ENCODE measurements at places on chromosomes 16 and 17. TPM values are rescaled to one million over a fixed set of nuclear protein-coding genes. Genes with fewer than 3 reads are reported as not detected.

CYBA gene
- 242 TPM for total RNA-seq

MMP15 gene
- 0.19 TPM for total RNA-seq

CFAP52 gene
- not detected for total RNA-seq

SLC12A3 gene
- total RNA-seq, result not detected

GRCh38 chr16:31135535-31136286, at the start of gene PRSS8:
Gene PRSS8 (minus strand): TSS chr16:31135727. CDS start chr16:31135498, 229 bp downstream.
- no peak for ATAC-seq

- no peak for ATAC-seq
These were observed 29.0 kb upstream of the HEATR6 start for GRCh38 chr17:60107526-60108257.

DNA sequence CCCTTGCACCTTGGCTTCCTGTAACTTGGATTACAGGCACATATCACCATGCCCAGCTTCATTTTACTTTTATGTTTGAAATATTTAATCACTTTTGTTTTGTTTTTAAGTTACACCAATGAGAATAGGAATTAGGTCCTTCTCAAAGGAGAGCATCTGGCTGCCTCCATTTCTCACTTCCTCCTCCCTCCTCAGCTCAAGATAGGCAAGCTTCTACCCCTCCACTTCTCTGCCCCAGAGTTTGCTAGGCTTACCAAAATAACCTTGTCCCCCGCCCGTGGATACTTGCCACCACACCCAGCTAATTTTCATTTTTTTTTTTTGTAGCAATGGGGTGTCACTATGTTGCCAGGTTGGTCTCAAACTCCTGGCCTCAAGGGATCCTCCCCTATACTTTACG, 17.9 kb downstream of the GABARAPL2 start:
- ATAC-seq, result no peak

GRCh38 chr16:707062-707538, 1.5 kb upstream of the FBXL16 start:
- no peak for ATAC-seq

GRCh38 chr17:68134046-68134637, 98.6 kb downstream of the KPNA2 start:
- no peak for ATAC-seq

DNA sequence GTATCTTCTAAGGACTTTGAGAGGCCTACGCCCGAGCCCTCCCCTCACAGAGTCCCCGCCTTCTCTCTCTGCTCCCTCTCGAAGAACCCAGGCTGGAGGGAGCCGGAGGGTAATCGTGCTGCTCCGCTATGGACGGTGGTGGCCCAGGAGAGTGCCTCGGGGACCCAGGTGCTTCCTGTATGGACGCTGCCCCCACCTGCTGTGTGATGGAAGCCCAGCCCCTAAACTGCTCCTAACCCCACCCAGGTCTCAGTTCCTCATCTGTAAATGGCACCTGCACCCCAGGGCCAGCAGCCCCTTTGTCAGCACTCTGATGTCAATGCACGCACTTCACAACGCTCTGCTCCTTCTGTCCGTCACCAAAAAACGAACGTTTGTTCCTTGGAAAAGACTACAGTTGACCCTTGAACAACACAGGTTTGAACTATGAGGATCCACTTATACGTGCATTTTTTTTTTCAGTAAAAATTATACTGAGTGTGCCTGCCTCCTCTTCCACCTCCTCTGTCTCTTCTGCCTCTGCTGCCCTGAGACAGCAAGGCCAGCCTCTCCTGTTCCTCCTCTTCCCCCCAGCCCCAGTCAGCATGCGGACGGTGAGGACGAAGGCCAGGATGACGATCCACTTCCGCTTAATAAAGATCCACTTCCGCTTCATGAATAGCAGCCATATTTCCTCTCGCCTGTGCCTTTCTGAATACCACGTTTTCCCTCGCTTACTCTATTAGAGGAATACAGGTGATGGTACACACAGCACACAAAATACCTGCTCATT, 118.3 kb downstream of the BANP start:
- no peak for ATAC-seq
